ENCODE measurements at places on chromosomes 2 and 18.

DNA sequence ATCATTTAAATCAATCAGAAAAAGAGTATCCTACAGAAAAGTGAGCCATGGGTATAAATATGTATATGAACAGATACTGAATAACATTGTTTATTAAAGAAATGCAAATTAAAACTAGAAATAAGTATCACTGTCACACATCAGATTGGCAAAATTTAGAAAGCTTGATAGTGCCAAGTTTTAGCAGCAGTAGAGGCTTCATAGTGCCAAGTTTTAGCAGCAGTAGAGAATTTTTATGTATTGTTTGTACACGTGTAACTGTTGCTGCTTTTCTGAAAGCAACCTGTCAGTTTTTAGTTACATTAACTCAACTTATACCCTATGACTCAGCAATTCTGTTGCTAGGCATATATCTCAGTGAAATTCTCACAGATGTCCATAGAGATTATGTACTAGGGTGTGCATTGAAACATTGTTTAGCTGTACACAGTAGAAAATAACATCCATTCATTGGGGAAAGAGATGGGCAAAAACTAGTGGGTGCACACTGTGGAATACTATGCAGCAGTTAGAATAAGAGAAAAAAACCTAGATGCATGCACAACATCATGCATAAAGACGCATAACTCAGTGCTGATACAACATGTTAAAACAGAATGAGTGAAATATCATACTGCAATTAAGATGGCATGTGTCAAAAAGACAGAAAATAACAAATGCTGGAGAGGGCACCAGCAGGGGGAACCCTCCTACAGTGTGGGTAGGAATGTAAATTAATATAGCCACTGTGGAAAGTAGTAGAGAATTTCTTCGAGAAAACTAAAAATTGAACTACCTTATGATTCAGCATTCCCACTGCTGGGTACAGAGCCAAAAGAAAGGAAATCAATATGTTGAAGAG lies 294.5 kb upstream of the NT5C1B start:
- DNase-seq, result no peak

DNA sequence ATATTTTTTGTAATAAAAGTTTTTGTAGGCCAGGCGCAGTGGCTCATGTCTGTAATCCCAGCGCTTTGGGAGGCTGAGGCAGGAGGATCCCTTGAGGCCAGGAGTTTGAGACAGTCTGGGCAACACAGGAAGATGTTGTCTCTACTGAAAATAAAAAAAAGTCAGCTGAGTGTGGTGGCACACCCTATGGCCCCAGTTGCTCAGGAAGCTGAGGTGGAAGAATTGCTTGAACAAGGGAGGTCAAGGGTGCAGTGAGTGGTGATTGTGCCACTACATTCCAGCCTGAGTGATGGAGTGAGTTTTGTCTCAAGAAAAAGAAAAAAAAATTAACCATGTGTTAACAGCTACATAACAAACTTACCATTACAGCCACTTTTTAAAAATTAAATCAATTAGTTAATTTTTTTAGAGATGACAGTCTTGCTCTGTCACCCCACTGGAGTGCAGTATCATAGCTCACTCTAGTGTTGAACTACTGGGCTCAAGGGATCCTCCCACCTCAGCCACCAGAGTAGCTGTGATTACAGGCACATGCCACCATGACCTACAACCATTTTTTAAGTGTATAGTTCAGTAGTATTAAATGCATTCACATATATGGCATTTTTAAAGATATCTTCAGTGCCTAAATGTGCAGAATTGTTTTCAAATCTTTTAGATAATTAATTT lies 67.2 kb upstream of the ACYP2 start:
- DNase-seq, result peak; percentile 32

DNA sequence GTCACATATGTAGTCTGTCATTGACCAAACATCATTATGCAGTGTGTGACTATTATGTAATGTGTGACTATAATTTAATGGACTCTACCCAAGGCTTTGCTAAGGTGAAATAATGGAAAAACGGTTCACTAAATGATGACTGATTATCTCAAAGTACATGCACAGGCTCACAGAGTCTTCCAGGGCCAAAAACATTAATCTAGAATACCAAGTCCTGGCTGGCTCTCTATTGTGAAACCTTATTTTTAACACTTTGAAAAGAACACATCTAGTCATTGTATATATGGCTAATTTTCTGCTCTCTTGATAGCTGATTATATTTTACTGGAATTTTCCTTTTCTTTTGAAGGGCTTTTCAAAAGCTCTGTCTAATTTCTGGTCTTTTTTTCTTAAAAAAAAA lies 102.9 kb upstream of the THUMPD2 start:
- no peak for DNase-seq

DNA sequence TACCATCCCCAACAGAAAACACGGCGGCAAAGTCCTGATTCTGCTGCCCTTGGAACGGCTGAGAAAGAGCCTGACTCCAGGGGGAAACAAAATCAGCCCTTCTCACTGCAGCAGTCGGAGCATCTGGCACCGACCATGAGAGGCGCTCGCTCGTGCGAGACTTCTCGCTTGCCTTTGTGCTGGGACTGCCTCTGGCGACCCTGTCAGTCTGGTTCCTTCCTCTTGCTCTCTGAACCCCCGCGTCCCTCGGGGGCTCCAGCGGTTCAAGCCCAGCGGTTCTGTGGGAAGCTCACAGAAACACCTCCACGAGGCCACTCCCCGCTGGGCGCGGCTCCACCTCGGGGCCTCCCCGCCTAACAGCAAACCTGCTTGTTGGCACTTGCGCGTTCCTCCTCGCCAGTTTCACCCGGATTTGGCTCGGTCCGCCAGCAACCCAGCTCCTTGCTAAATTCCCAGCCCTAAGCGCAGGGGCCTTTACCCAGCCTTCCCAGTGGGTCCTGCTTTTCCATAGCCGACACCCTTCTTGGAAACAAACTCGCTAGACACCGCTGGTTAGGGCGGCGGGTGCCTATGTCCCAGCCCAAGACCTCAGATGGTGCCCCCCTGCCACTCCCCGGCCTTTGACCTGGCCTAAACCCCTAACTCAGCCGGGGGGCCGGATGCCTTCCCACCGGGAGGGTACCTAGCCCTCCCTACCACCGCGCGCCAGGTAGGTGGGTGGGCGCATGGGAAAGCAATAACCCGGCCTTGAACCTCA lies 2.2 kb downstream of the RND3 start:
- no peak for DNase-seq

DNA sequence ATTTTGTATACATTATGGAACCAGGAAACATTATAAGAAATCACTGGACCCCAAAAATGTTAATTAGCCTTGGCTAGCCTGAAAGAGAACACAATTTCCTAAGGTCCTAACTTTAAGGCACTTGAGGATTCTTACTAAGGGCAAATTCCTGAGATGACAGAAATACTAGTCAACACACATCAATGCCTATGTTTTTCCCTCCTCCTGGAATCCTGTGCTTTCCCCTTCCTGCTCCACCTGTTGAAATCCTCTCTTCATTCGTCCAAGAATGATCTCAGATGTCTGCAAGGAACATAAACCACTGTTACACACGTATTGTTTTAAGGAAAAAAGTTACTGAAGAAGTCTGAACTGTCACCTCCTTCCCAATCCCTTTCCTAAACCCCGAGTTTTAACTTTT lies 21.2 kb upstream of the DARS1 start:
- DNase-seq, result no peak

GRCh38 chr18:23968638-23969604 lies 45.6 kb upstream of the TTC39C start:
- no peak for DNase-seq

DNA sequence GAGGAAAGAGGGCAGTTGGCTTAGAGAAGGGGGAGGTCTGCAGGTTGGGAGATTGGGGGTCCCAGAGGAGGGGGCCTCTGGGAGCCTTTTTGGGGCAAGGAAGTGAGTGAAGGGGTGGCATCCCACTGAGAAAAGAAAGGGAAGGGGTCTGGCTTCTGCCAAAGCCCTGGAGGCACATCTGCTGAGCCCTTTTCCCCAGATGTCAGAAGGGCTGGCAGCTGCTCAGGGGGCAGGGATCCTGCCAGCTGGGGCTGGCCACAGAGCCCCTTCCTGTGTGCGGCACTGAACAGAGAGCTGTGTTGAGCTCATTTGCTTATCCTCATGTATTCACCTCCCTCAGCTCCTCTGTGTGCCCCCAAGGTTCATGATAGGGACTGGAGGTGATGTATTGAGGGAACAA lies 54.5 kb downstream of the APOB start:
- no peak for DNase-seq

DNA sequence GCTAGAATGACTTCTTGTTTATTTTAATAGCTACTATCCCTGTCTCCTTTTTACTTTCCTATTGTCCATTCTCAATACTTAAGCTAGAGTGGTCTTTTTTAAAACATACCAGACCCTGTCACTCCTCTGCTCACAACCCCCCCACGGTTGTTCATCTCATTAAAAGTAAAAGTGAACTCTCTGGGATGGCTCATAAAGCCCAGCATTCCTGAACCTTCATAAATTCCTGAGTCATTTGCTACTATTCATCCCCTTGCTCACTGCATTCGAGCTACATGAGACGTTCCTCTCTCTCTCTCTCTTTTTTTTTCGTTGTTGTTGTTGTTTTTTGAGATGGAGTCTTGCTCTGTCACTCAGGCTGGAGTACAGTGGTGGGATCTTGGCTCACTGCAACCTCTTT lies 148.7 kb upstream of the DSEL start:
- DNase-seq, result no peak

- no peak for DNase-seq
Measured at GRCh38 chr18:22489704-22490103, 72.0 kb upstream of the CTAGE1 start.
